MV-4-11 (cell line): ENCODE measurements at places on chromosomes 2 and 18.

GRCh38 chr2:20556756-20557155 lies 94.1 kb downstream of the HS1BP3 start:
- DNase-seq: no peak

DNA sequence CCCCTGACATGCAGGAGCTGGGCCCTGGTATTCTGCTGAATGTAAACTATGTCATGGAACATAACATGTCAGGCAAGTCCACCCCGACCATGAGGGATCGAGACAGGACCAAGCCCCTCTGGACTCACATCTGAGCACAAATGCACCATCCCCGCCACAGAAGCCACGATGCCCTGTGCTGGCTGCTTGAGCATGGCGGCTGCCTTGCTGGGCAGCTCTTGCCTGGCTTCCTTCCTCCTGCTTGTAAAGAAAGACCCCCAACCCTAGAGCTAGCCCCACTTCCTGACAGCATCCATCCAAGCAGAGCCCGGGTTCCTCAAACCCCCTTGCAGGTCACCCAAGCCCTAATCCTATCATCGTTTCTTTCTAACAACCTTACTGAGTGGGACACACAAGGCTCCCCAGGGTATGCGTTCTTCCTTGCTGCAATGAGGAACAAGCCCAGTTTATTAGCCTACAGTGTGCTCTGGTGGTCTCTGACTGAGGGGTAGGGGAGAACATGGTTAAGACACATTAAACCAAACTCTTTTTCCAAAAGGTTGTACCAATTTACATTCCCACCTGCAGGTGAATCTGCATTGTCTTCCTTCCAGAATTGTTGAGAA lies 26.6 kb downstream of the PTPN18 start:
- DNase-seq: no peak

DNA sequence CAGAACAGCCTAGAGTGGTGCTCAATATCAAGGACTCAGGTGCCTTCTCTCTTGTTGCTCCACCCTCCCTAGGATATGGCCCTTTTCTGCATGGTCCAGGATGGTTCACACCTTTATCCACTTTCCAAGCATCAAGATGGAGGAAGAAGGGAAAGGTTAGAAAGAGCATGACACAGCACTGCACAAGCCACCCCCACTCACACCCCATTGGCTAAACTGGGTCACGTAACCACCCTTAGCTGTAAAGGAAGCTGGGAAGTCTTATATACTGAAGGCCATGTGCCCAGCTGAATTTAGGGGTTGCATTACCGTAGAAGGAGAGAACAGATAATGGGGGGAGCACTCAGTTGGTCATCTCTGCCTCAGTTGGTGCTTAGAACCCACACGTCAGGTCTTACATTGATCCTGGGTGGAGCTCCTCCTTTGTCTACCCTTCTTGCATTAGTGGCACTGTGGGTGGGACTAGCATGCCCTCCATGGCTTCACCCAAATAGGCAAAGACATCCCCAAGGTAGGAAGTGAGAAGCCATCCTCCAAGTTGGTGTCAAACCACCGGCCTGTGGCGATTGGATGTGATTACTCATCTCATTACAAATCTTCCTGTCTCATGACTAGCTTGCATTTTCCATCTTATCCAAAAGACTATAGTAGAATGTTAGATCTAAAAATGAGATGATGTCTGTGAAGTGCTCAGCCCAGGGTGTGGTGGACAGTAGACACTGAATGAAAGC lies 248.5 kb downstream of the HAUS1 start:
- no peak for DNase-seq

DNA sequence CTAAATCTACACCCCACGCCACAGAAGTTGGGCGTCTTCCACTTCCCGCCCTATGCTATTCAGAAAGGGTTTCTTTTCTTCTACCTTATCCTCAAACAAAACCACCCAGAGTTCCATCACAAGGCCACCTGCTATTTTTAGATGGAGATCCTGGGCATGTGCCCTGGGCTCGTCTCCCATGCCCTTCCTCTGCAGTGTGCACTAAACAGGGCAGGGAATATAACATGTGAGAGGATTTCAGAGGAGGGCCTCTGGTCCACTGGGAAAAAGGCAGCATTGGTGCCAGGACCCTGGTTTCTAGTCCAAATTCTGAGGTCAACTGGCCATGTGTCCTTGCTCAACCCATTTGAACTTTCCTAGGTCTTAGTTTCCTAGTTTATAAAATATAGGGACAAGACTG lies 320.0 kb downstream of the NCKAP5 start:
- no peak for DNase-seq

DNA sequence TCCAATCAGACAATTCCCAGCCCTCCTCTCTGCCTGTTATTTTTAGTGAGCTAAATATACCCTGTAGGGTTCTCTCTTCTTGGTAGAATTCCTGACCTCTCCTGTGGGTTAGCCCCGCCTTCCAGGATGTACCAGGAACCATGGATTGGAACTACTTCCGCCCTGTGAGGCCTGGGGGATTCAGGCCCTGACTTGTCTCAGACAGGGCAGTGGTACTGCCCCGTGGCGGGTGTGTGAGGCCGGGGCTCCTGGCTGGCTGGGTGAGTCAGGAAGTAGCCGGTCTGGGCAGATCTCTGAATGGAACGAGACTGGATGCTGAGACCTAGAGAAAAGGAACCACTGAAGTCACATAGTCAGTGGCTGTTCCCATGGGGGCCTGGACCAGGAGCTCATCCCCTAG lies 50.5 kb downstream of the DYSF start:
- no peak for DNase-seq

- no peak for DNase-seq
These were observed 196.1 kb downstream of the ANAPC1 start for GRCh38 chr2:111687911-111688310.

GRCh38 chr18:68548904-68549870 lies 165.7 kb downstream of the TMX3 start:
- no peak for DNase-seq

DNA sequence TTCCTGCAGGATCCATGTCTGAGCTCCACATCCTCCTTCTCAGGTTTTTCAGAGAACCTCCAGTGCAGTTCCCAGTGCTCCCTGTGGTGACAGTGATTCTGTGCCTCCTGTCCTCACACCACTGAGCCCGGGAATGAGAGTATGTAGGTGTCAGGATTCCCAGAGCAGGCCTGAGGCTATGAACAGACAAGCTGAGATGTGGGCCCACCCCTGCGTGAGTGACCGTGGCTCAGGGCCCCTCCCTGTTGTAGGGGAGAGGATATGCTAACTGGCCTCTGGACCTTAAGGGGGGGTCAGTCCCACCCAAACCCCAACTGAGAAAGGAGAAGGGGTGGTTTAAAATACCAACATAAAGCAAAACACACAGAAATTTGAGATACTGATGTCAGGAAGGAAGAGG lies 104.8 kb upstream of the RAB12 start:
- DNase-seq: no peak

DNA sequence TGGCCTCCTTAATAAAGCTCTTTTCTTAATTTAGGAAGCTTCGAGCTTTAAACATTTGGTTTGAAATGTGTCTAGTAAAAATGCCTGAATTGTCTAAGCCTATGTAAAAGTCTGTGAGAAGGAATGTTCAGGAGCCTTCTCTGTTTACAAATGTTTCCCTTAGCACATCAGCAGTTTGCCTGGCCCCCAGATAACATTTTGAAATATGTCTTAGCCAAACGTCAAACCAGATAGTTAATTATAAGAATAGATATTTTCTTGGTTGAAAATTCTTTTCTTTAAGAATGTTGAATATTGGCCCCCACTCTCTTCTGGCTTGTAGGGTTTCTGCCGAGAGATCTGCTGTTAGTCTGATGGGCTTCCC lies 498.6 kb downstream of the CCDC85A start:
- no peak for DNase-seq

- no peak for DNase-seq
These were observed 49.7 kb downstream of the TNS1 start for GRCh38 chr2:217953011-217953481.

- peak; percentile 99 for DNase-seq
These were observed at the start of gene AFF3 for GRCh38 chr2:100142393-100142792. Gene AFF3, minus strand, starts transcription at chr2:100142590. Its CDS starts 38,136 bp downstream, at chr2:100104454.

GRCh38 chr2:3805201-3805939 lies 102.0 kb downstream of the DCDC2C start:
- no peak for DNase-seq

- no peak for DNase-seq
These were observed 164.9 kb upstream of the SALL3 start for GRCh38 chr18:78814766-78815165.

- no peak for DNase-seq
These were observed 55.4 kb downstream of the NGEF start for GRCh38 chr2:232957657-232958090.

DNA sequence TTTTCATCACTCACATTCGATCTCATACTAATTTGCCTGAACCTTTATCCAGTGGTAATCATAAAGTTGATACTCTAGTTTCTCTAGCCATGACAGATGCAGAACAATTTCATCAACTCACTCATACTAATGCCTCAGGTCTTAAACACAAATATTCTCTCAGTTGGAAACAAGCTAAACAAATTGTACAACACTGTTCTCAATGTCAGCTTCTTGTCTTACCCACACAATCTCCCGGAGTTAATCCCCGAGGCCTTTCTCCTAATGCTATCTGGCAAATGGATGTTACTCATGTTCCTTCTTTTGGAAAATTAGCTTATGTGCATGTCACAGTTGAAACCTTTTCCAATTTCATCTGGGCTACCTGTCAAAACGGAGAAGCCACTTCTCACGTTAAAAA lies 11.5 kb upstream of the CNOT11 start:
- no peak for DNase-seq

GRCh38 chr2:30684516-30684915 lies 122.7 kb downstream of the CAPN13 start:
- DNase-seq: no peak

- no peak for DNase-seq
These were observed 14.2 kb downstream of the LIMS2 start for GRCh38 chr2:127661072-127661649.

DNA sequence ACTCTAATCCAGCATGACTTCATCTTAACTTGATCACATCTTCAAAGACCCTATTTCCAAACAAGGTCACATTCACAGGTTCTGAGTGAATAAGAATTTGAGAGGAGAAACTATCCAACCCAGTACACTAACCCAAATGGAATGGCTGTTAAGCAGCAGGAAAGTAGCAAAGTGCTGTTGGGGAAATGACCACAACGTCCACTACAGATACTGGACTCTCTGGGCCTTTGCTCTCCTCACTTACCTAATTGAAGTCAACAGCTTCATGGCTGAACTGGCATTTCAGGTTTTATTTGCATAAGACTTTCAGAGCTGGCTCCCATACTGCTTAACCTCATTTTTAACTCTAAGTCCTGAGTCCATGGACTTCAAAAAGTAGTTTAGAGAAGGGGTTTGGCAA lies 38.0 kb upstream of the ACVR2A start:
- no peak for DNase-seq

DNA sequence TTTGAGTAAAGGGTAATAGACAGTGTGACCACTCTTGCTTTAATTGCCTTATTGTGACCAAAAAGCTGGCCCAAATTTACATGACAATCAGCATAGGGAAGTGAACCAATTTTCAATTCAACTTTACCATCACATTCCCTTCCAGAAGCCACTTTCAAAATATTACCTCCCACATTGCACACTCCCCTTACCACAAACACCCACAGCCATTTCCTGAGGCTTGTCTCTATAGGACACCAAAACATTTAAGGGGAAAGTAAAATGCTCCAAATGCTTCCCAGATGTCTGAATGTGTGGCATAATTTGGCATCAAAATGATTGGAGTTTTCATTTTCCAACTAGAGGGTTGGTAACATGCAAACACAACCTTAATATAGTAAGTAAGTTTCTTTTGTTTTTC lies 616.1 kb downstream of the SLC4A3 start:
- peak; percentile 69 for DNase-seq

- peak; percentile 6 for DNase-seq
These were observed 56.6 kb downstream of the EPG5 start for GRCh38 chr18:45910405-45911023.

GRCh38 chr2:237205561-237205971 lies 119.9 kb downstream of the COPS8 start:
- DNase-seq: no peak

GRCh38 chr2:196176142-196176738 lies 4.9 kb upstream of the STK17B start:
- no peak for DNase-seq

GRCh38 chr2:101330253-101330933 lies 21.9 kb upstream of the RNF149 start:
- DNase-seq: no peak

- no peak for DNase-seq
These were observed 197.8 kb upstream of the MEIS1 start for GRCh38 chr2:66236816-66237802.

DNA sequence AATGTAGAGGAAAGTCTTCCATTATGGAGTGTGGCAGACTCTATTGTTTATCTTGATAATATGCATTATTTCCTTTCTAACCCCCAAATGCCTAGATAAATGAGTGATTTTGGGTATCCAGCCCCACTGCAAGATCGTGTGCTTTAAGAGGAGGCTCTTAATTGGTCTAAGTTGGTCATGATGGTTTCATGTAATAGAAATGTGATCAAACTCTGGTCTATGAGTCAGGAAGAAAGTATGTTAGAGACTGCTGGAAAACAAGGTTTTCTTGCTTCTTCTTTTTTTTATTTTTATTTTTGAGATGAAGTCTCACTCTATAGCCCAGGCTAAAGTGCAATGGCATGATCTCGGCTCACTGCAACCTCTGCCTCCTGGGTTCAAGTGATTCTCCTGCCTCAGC lies 344.5 kb upstream of the TNP1 start:
- no peak for DNase-seq

- DNase-seq: no peak
These were observed 48.7 kb downstream of the CRIM1 start for GRCh38 chr2:36404318-36404717.

DNA sequence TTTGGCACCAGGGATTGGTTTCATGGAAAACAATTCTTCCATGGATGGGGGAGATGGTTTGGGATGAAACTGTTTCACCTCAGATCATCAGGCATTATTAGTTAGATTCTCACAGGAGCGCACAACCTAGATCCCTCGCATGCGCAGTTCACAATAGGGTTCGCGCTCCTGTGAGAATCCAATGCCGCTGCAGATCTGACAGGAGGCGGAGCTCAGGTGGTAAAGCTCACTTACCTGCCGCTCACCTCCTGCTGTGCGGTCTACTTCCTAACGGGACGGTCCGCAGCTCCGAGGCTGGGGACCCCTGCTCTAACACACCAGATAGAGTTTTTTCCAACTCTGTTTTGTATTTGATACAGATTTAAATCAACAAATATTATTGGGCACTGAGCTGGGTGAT lies 286.5 kb downstream of the MTX2 start:
- no peak for DNase-seq
